ENCODE measurements at places on chromosomes 16 and 17. TPM values are rescaled to one million over a fixed set of nuclear protein-coding genes. Genes with fewer than 3 reads are reported as not detected.

The C16orf89 gene
- 5.2 TPM for total RNA-seq

The GDPD1 gene
- 3.7 TPM for total RNA-seq

The SPATA22 gene
- total RNA-seq, result 1.8 TPM

The CCL14 gene
- total RNA-seq, result 13.0 TPM

The SLC2A4 gene
- 70.3 TPM for total RNA-seq

The CACNG3 gene
- not detected for total RNA-seq

The MILR1 gene
- 2.4 TPM for total RNA-seq

The TUBB3 gene
- total RNA-seq, result 6.4 TPM

The CRYBA1 gene
- total RNA-seq, result not detected

The HSPB9 gene
- total RNA-seq, result not detected

DNA sequence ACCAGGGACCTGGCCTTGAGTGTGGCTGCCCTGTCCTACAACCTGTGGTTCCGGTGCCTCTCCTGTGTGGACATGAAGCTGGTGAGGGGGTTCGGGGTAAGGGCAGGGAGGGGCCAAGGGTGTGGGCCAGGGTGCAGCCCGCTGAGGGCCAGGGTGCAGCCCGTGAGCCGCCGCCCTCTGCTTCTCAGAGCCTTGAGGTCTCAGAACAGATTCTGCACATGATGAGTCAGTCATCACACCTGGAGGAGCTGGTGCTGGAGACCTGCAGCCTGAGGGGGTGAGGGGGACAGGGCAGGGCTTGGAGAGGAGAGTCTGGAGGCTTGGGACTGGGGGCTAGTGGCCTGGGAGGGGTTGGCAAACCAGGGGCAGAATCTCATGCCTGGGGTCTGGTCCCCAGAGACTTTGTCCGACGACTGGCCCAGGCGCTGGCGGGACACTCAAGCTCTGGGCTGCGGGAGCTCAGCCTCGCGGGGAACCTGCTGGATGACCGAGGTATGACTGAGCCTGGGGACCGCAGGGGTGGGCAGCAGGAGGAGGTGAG is 2.2 kb downstream of the CARMIL2 start:
- no peaks in the 10 kb centered on the region for H3K36me3 ChIP-seq
- peaks cover 7% of the 10 kb centered on the region for H3K27me3 ChIP-seq
- no peak for DNase-seq

- peaks cover 26% of the 10 kb centered on the region for H3K36me3 ChIP-seq
- no peak overlapping the region for H3K27ac ChIP-seq
- H3K4me1 ChIP-seq, result peaks cover 8% of the 10 kb centered on the region
- no peak overlapping the region for H3K4me3 ChIP-seq
- H3K27me3 ChIP-seq, result no peaks in the 10 kb centered on the region
Measured at GRCh38 chr16:90041896-90042473, 22.7 kb upstream of the DBNDD1 start.

GRCh38 chr16:54545854-54546511 is 259.4 kb upstream of the IRX3 start:
- no peaks in the 10 kb centered on the region for H3K36me3 ChIP-seq
- no peak overlapping the region for H3K4me3 ChIP-seq
- H3K27ac ChIP-seq, result no peak overlapping the region
- H3K27me3 ChIP-seq, result no peaks in the 10 kb centered on the region
- no peaks in the 10 kb centered on the region for H3K4me1 ChIP-seq
- DNase-seq, result no peak

DNA sequence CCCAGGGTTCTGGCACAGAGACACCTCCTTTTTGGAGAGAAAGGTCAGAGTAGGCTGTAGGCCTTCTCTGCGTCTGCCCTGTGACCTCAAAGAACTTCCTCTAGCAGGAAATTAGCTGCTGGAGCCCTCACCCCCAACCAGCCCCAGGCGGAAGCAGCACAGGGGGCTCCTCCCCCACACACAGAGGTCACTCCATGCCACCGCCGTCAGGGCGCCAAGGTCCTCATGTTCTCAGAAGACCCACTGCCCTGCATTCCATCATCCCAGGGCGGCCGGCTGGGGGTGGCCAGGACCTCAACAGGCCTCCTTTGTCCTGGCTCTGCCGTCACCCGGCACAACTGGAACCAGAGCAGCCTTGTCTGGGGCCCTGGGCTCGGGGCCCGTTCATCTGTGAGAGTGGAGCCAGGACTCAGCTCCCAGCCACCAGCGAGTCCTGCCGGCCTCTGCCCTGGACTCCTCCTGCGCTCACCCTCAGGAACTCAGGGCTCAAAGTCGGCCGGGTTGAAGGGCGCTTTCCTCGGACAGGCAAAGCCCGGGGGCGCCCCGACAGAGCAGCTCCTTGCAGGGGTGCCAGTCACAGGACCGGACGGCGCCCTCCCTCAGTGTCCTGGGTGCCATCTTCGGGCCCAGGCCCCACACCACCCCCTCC is 1.2 kb downstream of the TMC6 start:
- peak; percentile 78 for DNase-seq
- peak overlapping the region; percentile 83 for H3K27ac ChIP-seq
- H3K27me3 ChIP-seq, result no peaks in the 10 kb centered on the region
- H3K4me3 ChIP-seq, result peak overlapping the region; percentile 85

DNA sequence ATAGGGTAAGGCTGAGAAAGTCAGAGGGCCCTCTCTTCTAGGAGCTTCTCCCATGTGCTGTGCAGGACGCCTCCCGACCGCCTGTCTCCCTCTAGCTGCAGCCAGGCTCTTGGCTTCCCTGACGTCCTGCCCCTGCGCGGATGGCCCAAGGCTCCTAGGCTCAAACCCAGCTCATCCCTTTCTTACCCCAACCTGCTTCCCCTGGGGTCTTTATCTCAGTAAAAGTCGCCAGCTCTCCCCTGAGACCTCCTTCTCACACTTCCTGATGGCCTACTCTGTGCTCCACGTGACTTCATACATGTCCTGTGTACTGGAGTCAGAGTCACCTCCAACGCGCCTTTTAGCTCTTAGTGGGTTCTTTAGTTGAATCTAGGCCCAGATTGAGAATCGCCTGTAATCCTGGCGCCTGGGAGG is 1.1 kb upstream of the ZNF747 start:
- peaks cover 20% of the 10 kb centered on the region for H3K36me3 ChIP-seq
- H3K4me3 ChIP-seq, result peak overlapping the region; percentile 71
- DNase-seq, result peak; percentile 84
- H3K4me1 ChIP-seq, result peaks cover 47% of the 10 kb centered on the region
- peak overlapping the region; percentile 91 for H3K27ac ChIP-seq

DNA sequence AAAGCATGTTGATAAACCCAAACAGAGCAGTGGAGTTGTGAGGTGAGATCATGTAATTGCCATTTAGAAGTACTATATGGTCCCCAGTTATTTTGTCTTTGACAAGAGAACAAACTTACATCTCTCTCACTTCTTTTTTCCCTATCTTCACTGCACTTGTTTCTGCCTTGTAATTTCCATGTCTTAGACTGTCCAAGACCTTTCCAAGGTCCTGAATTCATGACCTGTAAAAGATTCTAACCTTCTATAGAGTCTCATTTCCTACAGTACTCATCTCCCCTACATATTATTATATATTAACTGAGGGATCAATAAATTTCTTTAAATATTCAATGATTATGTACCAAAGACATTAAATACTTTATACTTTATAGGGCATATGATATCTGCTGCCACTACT is 295.3 kb upstream of the KIF2B start:
- DNase-seq, result no peak
- no peaks in the 10 kb centered on the region for H3K4me1 ChIP-seq
- no peaks in the 10 kb centered on the region for H3K27me3 ChIP-seq
- H3K27ac ChIP-seq, result no peak overlapping the region
- H3K4me3 ChIP-seq, result no peak overlapping the region

- H3K27me3 ChIP-seq, result no peaks in the 10 kb centered on the region
- no peak overlapping the region for H3K4me3 ChIP-seq
- no peaks in the 10 kb centered on the region for H3K36me3 ChIP-seq
- no peaks in the 10 kb centered on the region for H3K4me1 ChIP-seq
Measured at GRCh38 chr16:68744744-68745280, 7.7 kb downstream of the CDH1 start.

- no peak for DNase-seq
- H3K4me3 ChIP-seq, result peak within 1 kb of the TSS; percentile 46
- H3K36me3 ChIP-seq, result peaks cover 32% of the 10 kb centered on the region
Measured at GRCh38 chr17:81902023-81902652, at the start of gene NPB. Gene NPB, plus strand, starts transcription at chr17:81902238. Its CDS starts 40 bp downstream, at chr17:81902278.

- no peak for DNase-seq
- H3K36me3 ChIP-seq, result no peaks in the 10 kb centered on the region
- no peaks in the 10 kb centered on the region for H3K27me3 ChIP-seq
- H3K4me1 ChIP-seq, result no peaks in the 10 kb centered on the region
Measured at GRCh38 chr17:80789356-80789902, 202.2 kb upstream of the CHMP6 start.

GRCh38 chr17:1058423-1059130 is 61.6 kb downstream of the TIMM22 start:
- H3K27ac ChIP-seq, result no peak overlapping the region
- H3K4me3 ChIP-seq, result no peak overlapping the region
- no peaks in the 10 kb centered on the region for H3K27me3 ChIP-seq
- DNase-seq, result no peak

GRCh38 chr16:85235991-85236817 is 123.9 kb upstream of the CIBAR2 start:
- no peak overlapping the region for H3K27ac ChIP-seq
- H3K27me3 ChIP-seq, result no peaks in the 10 kb centered on the region
- DNase-seq, result no peak
- H3K36me3 ChIP-seq, result no peaks in the 10 kb centered on the region
- H3K4me1 ChIP-seq, result peaks cover 63% of the 10 kb centered on the region
- H3K4me3 ChIP-seq, result peak overlapping the region; percentile 49

DNA sequence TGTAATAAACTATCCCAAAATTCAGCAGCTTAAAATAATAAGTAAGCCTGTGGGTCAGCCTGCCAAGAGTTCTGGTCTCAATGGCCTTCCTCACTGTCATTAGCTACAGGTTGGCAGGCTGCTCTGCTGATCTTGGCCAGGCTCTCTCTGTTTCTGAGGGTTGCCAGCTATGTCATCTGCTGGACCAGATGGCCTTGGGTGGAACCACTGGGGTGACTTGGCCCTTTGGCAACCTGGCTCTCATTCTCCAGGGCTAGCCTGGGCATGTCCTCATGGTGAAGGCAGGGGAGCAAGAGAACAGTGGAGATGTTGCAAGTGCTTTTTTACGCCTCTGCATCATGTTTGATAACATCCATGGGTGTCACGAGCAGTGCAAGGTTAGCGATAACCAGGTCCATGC is 13.9 kb downstream of the ITGAM start:
- no peak overlapping the region for H3K4me3 ChIP-seq
- no peak overlapping the region for H3K27ac ChIP-seq
- no peaks in the 10 kb centered on the region for H3K27me3 ChIP-seq
- no peaks in the 10 kb centered on the region for H3K4me1 ChIP-seq

DNA sequence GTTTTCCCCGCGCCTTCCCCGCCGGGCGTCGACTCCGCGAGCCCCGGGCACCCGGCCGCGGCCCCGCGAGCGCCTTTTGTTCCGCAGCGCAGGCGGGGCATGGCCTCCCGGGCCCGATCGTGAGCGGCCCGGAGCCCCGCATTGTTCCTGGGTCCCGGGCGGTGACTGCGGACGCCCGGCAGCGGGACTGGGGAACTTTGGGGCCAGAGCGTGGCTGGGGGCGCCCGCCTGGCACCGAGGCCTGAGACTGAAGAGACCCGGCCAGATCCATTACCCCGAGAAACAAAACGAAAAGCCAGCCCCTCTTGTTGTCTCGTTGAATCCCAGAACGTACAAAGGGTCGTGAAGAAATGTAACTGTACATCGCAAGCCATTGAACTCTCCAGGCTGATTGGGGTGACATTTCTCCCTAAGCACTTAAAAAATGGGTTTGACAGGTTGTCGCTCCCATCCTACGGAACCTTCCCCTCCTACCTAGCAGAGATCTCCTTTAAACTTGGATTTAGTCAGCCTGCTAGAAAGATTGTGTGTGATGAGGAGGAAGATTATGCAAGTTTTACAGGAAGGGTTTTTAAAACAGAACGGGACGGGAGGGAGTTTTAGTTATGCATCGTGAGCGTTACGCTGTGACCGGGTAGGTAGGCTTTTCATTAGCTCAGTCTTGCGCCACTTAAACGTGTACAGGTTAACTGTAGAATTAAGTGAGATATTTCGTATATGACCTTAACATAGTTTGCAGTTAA is 825 bp downstream of the METTL9 start:
- no peaks in the 10 kb centered on the region for H3K36me3 ChIP-seq
- DNase-seq, result no peak
- H3K4me3 ChIP-seq, result peak overlapping the region; percentile 98
- H3K27me3 ChIP-seq, result no peaks in the 10 kb centered on the region

- peaks cover 25% of the 10 kb centered on the region for H3K4me1 ChIP-seq
- no peaks in the 10 kb centered on the region for H3K27me3 ChIP-seq
- H3K4me3 ChIP-seq, result no peak overlapping the region
- no peak for DNase-seq
- no peak overlapping the region for H3K27ac ChIP-seq
Measured at GRCh38 chr17:57785022-57785421, 39.9 kb upstream of the CCDC182 start.

GRCh38 chr16:11564046-11564926 is 22.4 kb downstream of the LITAF start:
- no peak overlapping the region for H3K4me3 ChIP-seq
- H3K27me3 ChIP-seq, result no peaks in the 10 kb centered on the region
- peak overlapping the region; percentile 16 for H3K27ac ChIP-seq
- no peaks in the 10 kb centered on the region for H3K4me1 ChIP-seq
- no peak for DNase-seq

DNA sequence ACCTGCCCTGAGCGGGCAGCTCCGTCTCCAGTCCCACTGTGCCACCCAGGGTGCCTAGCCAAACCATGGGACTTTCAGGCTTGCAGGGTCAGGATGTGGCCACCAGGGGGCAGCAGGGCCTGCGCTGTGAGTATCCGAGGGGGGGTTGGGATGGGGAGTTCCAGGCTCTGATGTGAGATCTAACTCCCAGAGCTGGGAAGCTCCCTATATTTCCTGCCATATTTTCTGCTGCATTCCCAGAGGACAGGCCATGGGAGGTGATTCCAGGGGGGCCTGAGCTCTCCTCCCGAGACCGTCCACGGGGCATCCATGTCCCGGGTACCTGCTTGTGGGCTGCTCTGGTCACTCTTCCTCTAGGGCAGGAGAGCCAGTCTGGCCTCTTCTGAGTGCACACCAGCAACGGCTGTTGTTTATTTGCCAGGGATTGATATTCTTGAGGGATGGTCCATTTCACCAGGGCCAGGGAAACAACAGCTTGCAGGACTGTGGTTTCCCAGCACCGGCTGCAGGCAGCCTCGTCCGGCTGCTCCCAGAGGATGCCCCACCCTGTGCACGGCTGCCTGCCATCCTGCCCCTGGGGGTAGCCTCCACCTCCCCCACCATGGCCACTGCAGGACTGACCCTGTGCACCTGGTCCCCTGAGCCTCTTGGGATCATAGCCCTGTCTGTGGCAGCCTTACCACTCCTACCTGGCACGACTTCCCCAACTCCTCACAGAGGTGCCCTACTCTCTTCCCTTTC is 1.2 kb downstream of the GPR142 start:
- no peak overlapping the region for H3K27ac ChIP-seq
- H3K4me3 ChIP-seq, result no peak overlapping the region
- H3K27me3 ChIP-seq, result no peaks in the 10 kb centered on the region
- no peaks in the 10 kb centered on the region for H3K36me3 ChIP-seq
- DNase-seq, result peak; percentile 68

DNA sequence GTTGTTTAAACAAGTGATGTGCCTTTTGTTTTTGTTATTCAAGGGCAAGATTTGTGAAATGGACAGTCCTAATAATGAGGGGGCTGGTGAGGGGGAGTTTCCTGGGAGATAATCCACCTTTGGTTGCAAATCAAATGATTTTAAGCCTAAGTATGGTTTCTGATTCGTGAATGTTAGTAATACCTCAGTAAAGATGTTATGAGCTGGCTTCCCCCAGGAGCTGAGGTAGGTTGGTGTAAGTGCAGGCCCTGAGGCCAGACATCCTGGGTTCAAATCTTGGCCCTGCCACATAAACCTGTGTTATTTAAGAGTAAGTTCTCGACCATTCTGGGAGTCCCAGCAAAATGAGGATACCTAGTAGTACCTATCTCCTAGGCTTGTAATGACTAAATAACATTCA is 1.5 kb downstream of the SNX29 start:
- H3K27me3 ChIP-seq, result no peaks in the 10 kb centered on the region
- peak overlapping the region; percentile 99 for H3K4me3 ChIP-seq
- H3K27ac ChIP-seq, result peak overlapping the region; percentile 88
- no peak for DNase-seq
